Activated CD4-positive, alpha-beta memory T cell treated with anti-CD3 and anti-CD28 coated beads, Interleukin-2, amount 10 ng/mL, durations not matched to agents 7 days and 5 days (primary cell): ENCODE measurements at places on chromosomes 7 and 10.

GRCh38 chr7:78770422-78771410 is 682.8 kb downstream of the MAGI2 start:
- DNase-seq: no peak

DNA sequence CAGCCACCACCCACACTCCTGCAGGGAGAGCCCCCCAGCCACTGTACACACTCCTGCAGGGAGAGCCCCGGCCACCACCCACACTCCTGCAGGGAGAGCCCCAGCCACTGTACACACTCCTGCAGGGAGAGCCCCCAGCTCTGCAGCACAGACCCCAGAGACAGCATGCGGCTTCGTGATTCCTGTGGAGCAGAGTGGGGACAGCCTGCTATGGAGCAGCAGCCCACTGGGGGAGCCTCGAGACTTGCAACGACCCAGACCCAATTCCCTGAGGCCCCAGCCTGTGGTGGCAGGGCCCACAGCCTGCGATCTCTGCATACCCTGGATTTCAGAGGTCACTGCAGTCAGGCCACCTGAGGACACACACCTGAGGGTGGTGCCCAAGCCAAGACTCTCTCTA is 523.1 kb downstream of the DNAJB6 start:
- no peak for DNase-seq

DNA sequence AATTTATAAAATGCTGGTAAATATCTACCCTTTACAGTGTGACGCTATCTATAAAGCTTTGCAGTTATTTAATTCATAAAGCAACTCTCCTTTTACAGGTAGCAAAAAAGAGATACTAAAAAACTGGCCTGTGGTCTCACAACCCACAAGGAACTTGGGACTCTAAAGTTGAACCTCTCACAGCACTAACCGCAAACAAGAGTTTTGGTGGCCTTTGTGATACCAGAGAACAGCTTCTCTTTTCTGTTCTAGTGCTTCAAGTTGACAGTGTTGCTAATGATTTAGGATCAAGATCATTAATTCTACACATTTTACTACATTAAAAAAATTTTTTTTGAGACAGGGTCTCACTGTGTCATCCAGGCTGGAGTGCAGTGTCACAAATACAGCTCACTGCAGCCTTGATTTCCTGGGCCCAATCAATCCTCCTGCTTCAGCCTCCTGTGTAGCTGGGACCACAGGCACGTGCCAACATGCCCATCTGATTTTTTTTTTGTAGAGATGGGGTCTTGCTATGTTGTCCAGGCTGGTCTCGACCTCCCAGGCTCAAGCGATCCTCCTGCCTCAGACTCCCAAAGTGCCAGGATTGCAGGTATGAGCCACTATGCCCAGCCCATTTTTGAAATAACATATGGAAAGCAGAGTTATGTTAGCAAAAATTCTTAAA is 56.0 kb upstream of the ST8SIA6 start:
- peak; percentile 28 for DNase-seq

DNA sequence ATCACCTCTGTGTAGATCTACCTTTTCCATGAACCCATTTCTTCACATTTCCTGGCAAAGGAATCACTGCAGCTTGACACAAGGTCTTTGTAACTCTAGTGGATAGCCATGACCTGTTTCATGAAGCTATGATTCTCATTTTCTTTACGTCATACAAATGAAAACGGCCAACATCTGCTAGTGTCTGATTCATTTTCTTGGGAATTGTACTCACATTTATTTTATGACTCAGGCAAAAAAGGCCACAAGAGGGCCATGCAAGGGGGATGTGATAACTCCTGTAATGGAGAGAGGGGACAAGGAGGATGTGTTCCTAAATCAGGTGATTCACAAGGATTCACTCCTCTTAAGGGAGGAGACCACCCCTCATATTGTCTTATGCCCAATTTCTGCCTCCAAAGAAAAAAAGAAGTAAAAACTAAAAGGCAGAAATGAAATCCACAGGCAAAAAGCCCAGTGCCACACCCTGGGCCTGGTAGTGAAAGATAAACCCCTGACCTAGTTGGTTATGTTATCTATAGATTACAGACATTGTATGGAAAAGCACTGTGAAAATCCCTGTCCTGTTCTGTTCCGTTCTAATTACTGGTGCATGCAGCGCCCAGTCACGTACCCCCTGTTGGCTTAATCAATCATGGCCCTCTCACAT is 249.9 kb downstream of the IPMK start:
- DNase-seq: no peak

DNA sequence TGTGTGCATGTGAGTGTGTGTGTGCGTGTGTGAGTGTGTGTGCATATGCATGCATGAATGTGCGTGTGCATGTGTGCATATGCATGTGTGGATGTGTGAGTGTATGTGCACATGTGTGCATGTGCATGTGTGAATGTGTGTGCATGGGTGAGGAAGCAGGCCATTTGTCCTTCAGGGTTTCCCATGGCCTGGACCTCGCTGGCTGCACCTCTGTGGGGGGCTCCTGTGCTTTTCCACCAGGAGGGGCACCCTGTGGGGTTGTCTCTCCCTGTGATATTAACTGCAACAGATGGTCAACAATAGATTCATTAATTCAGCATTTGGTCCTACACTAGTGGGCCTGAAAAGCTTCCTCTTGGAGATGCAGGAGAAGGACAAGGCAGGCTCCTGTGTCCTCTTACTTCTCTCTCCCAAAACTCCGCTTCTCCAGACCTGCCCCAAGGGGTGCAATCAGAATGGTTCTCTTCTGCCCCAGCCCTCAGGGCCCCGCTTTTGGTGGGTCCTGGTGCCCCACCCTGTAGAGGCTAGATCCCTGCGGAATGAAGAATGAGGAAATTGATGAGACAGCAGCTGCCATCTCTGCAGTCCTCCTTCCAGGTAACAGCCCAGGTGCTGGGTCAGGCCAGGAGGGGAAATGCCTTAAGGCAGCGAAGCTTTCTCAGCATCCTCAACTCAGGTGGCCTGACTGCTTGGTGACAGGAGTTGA is 41.5 kb upstream of the NUB1 start:
- DNase-seq: no peak

- DNase-seq: no peak
Measured at GRCh38 chr7:100378114-100378755, 4.9 kb downstream of the PILRA start.

DNA sequence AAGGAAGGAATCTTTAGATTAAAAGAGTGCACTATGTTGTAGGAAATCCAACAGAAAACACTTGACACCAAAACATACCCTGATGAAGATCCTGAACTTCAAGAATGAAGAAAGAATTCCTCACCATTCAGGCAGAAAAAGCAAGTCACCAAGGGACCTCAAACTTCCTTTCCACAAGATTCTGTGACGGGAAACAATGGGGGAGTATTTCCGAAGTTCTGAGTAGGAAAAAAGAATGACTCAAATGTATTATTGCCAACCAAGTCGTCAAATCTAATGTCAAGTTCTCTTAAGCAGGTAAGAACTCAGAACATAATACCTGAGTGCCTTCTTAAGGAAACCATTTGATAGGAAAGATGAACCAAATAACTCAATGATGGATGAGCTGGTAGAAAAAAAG is 44.7 kb upstream of the MTURN start:
- no peak for DNase-seq

DNA sequence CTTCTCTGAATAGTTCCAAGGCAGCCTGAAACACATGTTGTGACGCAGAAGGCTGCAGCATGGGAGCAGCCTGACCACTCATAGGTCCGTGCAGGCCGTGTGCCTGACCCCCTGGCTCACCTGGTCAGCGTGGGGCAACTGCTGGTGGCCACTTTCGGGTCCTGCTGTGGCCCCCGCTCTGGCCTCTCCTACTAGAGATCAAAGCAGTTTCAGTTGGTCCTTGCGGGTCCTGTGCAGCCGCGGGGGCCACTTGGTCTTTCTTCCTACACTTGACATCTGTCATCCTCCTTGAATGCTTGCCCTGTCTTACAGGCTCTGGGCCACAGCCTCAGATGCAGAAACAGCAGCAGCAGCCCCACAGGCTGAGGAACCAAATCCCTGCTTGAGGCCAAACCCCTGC is 320.8 kb upstream of the ZNF32 start:
- DNase-seq: no peak

- DNase-seq: peak; percentile 74
Measured at GRCh38 chr10:6647811-6648526, 67.9 kb upstream of the PRKCQ start.

GRCh38 chr10:11757454-11757820 is 15.3 kb downstream of the ECHDC3 start:
- DNase-seq: no peak

DNA sequence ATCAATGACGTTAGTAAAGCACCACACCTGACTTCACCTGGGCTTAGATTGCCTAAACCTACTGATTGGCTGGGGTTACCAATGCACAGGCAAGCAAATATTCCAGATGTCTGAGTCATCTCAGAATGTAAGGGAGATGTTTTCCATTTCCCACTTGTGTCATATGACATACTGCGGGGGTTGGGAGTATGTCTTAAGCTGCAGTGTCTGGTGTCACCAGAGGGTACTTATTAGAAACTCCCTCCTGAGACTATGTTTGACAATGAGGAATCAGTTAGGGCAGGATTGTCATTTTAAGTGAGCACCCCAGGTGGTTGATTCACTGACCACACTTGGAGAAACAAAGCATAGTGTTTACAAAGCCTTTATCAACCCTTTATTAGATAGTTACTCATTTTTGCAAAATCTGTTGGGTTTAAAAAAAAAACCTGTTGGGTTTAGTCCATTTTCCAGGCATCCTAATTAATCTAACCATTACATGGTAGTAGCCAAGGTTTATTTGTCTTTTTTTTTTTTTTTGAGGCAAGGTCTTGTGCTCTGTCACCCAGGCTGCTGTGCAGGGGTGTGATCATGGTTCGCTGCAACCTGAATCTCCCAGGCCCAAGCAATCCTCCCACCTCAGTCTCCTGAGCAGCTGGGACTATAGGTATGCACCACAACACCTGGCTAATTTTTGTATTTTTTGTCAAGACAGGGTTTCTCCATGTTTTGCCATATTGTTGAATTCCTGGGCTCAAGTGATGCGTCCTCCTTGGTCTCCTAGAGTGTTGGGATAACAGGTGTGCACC is 72.5 kb downstream of the CDK6 start:
- no peak for DNase-seq

- no peak for DNase-seq
Measured at GRCh38 chr10:61047788-61048560, 104.0 kb upstream of the RHOBTB1 start.

GRCh38 chr7:119984247-119984646 is 288.7 kb upstream of the KCND2 start:
- no peak for DNase-seq

DNA sequence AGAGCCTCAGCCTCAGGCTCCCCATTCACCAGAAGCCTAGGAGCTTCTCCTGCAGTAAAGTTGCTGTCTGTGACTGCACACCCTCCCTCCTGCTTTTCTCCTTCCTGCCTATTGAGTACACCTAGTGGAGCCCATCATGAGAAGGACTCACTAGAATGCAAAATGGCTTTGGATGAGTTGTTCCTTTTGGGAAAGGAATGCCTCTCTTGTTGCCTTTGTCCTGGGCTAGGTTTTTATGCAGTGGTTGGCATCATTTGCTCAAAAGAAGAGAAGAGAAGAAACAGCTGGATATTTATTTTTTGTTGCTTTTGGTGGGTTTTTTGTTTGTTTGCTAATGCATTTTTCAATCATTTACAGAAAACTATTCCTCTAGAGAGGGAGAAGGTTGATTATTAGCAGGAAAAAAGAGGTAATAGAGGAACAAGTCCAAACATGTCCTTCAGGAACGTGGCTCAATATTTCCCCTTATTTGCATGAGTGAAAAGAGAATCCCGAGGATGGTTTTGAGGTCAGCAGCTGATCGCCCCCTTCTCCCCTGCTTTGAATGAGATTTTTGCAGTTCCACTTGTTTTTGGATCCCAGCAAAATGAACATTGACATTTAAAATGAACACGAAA is 369.9 kb upstream of the NRP1 start:
- DNase-seq: no peak

DNA sequence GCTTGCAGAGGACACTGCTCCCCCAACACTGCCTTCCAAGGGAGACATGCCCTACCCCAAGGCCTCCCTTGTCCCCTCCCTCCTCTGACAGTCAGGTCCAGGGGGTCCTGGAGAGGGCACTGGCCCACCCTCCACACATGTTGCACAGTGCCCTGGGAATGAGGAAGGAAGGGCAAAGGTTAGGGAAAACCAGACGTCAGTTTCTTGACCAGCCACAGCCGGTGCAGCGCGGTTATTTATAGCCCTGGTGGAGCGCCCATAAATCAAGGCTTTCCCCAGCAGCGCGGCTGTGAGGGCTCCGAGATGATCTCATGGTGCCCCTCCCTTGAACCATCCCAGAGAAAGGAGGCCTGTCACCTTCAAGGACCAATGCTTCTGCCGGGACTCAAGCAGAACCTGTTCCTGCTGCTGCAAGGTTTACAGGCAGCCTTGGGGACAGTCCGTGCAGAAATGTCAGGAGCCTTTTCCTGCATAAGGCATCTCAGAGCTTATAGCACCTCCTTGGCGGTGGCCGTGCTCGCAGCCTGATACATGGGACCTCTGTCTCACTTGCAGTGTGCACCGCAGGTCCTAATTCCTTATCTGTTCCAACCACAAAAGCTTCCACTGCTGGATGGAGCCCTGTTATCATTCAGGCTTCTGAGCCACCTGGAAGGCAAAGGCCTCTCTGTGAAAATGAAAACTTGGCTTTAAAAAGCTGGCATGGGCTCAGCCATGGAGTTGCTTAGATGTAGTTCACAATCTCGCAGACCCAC is 127.3 kb downstream of the LHPP start:
- DNase-seq: no peak

GRCh38 chr7:81232084-81232799 is 313.4 kb upstream of the SEMA3C start:
- no peak for DNase-seq

DNA sequence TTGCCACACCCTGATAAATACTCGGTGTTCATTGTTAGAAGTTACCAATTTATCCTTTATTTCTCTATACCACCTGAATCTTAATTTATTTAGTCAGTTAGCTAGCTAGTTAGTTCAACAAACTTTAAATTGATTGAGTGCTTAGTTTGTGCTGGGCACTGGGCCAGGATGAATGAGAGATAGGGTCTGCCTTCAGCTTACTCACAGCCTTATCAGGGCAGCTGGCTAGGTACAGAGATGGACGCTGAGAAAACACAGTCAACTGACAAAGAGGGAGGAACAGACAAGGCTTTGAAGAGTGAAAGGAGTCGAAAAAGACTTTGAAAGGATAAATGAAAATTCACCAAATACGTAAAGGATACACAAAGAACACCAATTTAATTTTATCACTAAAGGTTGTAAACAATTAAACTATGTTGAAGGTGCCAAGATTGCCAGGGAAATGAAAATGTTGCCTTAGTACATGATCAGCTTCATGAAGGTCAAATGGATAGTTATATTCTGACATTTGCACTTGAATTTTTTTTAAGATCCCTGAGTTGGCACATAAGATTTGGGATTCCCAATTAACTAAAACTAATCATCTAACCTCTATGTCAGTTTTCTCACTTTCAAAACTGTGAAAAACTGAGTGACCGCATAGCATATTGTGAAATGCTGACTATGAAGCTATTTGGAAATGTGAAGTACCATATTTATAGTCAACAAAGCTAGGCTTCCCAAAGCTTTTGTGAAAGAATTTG is 2.1 kb downstream of the CAV2 start:
- no peak for DNase-seq

GRCh38 chr7:105600720-105601550 is 19.6 kb upstream of the EFCAB10 start:
- DNase-seq: no peak

- DNase-seq: no peak
Measured at GRCh38 chr10:82267465-82267864, 392.5 kb downstream of the NRG3 start.

- DNase-seq: no peak
Measured at GRCh38 chr7:88670536-88670935, 89.0 kb upstream of the ZNF804B start.
